ENCODE measurements at places on chromosomes 12 and 14. TPM values are rescaled to one million over a fixed set of nuclear protein-coding genes. Genes with fewer than 3 reads are reported as not detected.

GRCh38 chr14:97219431-97220017 lies 422.3 kb downstream of the VRK1 start:
- H3K4me3 ChIP-seq = no peak overlapping the region

The APOLD1 gene
- 13.8 TPM for polyA plus RNA-seq

GRCh38 chr12:59595565-59595882 lies 305 bp upstream of the SLC16A7 start:
- no peak for DNase-seq
- H3K27me3 ChIP-seq = no peaks in the 10 kb centered on the region
- H3K4me1 ChIP-seq = peaks cover 5% of the 10 kb centered on the region
- H3K4me3 ChIP-seq = peak overlapping the region; percentile 66
- peak overlapping the region; percentile 82 for H3K27ac ChIP-seq

DNA sequence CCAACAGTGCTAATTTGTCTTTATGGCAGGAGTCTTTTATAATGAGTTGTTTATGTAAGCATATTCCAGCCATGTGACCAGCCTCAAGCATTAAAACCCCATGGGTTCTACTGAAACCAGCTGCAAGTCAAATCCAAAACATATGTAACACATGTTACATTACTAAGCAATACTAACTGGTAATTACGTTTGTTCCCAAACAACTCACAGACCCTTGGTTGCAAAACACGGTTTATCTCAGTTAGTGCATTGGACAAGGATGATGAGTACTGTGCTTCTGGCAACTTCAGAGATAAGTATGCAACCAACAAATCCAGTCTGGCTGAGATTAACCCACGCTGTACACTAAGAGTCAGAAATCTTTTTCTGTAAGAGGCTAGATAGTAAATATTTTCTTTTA lies 110.1 kb upstream of the FAR2 start:
- peaks cover 25% of the 10 kb centered on the region for H3K4me1 ChIP-seq
- H3K4me3 ChIP-seq = no peak overlapping the region
- H3K27ac ChIP-seq = peak overlapping the region; percentile 23
- no peaks in the 10 kb centered on the region for H3K36me3 ChIP-seq

DNA sequence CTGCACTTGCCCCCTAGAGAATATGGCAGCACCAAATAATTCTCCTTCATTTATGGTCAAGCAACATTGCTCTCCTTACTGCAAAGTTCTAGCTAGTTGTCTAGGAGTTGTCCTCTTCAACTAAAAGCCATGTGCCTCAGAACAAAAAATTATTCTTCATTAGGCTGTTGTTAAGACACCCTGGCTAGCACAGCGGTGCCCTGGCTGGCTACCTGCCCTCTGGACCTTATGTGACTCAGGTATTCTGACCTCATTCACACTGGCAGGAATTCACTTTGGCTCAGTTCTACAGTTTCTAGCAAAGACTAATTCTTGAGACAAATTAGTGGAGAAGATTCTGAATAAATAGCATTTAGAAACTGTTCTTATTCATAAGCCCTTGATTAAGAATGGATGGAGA lies 224.4 kb upstream of the KRR1 start:
- no peak overlapping the region for H3K27ac ChIP-seq
- no peaks in the 10 kb centered on the region for H3K36me3 ChIP-seq
- no peak for DNase-seq
- H3K4me3 ChIP-seq = no peak overlapping the region
- H3K4me1 ChIP-seq = no peaks in the 10 kb centered on the region

- no peak for DNase-seq
- no peaks in the 10 kb centered on the region for H3K36me3 ChIP-seq
- no peak overlapping the region for H3K27ac ChIP-seq
Measured at GRCh38 chr12:80902711-80903110, 35.0 kb downstream of the LIN7A start.

GRCh38 chr12:99381992-99382391 lies 265.6 kb upstream of the GARIN6 start:
- no peak for DNase-seq
- no peaks in the 10 kb centered on the region for H3K27me3 ChIP-seq
- no peak overlapping the region for H3K4me3 ChIP-seq
- no peaks in the 10 kb centered on the region for H3K36me3 ChIP-seq
- no peaks in the 10 kb centered on the region for H3K4me1 ChIP-seq

The ANKRD9 gene
- polyA plus RNA-seq = 33.3 TPM

GRCh38 chr12:45232756-45233372 lies 17.0 kb downstream of the ANO6 start:
- H3K27me3 ChIP-seq = no peaks in the 10 kb centered on the region
- peaks cover 8% of the 10 kb centered on the region for H3K36me3 ChIP-seq
- H3K27ac ChIP-seq = peak overlapping the region; percentile 18
- DNase-seq = no peak
- peaks cover 15% of the 10 kb centered on the region for H3K4me1 ChIP-seq

GRCh38 chr14:63130531-63130930 lies 73.7 kb upstream of the RHOJ start:
- no peak overlapping the region for H3K4me3 ChIP-seq
- no peak for DNase-seq
- H3K27me3 ChIP-seq = no peaks in the 10 kb centered on the region
- H3K36me3 ChIP-seq = no peaks in the 10 kb centered on the region
- H3K27ac ChIP-seq = no peak overlapping the region

The RECQL gene
- polyA plus RNA-seq = 22.3 TPM

DNA sequence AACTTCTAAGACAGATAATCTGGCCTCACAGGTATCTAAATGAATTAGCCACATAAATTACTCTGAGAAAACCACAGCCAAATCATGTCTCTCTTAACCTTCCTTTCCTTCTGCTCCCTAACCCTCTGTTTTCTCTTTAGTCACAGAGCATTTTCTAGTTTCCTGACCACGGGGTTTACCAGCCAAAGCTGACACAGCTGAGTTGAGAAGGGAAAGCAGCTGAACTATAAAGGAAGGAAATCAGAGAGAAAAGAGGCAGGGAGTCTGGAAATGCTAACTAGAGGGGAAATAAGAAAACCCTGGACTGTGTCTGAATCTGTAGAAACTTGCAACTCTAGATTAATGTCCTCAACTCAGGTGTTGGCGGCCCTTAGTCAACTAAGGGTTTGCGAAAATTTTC lies 24.4 kb downstream of the ANKS1B start:
- H3K4me1 ChIP-seq = no peaks in the 10 kb centered on the region
- no peak overlapping the region for H3K27ac ChIP-seq
- no peaks in the 10 kb centered on the region for H3K36me3 ChIP-seq
- no peaks in the 10 kb centered on the region for H3K27me3 ChIP-seq
- no peak for DNase-seq
- H3K4me3 ChIP-seq = no peak overlapping the region

GRCh38 chr12:13046964-13047363 lies 2.8 kb downstream of the FAM234B start:
- DNase-seq = peak; percentile 78
- no peaks in the 10 kb centered on the region for H3K27me3 ChIP-seq
- peak overlapping the region; percentile 81 for H3K27ac ChIP-seq
- H3K4me1 ChIP-seq = peaks cover 5% of the 10 kb centered on the region

- no peak overlapping the region for H3K4me3 ChIP-seq
- H3K4me1 ChIP-seq = no peaks in the 10 kb centered on the region
- H3K27ac ChIP-seq = no peak overlapping the region
- no peaks in the 10 kb centered on the region for H3K27me3 ChIP-seq
- no peak for DNase-seq
Measured at GRCh38 chr14:101174980-101175606, 271.6 kb upstream of the RTL1 start.

DNA sequence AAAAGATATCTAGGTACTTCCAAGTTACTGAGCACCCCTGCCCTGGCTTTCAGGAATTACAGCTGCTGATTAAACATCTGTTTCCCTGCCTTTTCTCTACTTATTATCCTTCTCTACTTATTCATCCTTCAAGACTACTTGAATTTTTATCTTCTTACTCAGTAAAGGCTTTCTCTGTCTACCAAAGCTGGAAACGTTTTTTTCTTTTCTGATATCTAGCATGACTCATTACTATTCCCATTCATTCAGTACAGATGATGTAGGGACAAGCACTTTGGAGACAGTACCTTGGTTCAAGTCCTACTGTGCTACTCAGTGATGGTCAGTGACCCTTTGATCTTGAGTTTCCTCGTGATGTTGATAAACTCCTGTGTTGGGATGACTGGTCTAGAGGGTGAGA lies 848.7 kb downstream of the NRXN3 start:
- no peaks in the 10 kb centered on the region for H3K27me3 ChIP-seq
- no peak overlapping the region for H3K4me3 ChIP-seq
- H3K36me3 ChIP-seq = no peaks in the 10 kb centered on the region
- H3K27ac ChIP-seq = no peak overlapping the region

GRCh38 chr14:83994020-83994419 lies 1535.9 kb upstream of the FLRT2 start:
- no peaks in the 10 kb centered on the region for H3K4me1 ChIP-seq
- no peaks in the 10 kb centered on the region for H3K36me3 ChIP-seq
- H3K27me3 ChIP-seq = no peaks in the 10 kb centered on the region
- H3K27ac ChIP-seq = no peak overlapping the region

- H3K4me1 ChIP-seq = peaks cover 11% of the 10 kb centered on the region
- H3K36me3 ChIP-seq = no peaks in the 10 kb centered on the region
Measured at GRCh38 chr12:69687390-69687789, 11.7 kb downstream of the BEST3 start.

The ACOT6 gene
- polyA plus RNA-seq = 0.04 TPM

- no peaks in the 10 kb centered on the region for H3K4me1 ChIP-seq
- no peak overlapping the region for H3K27ac ChIP-seq
- no peak overlapping the region for H3K4me3 ChIP-seq
Measured at GRCh38 chr14:69317102-69317755, 57.3 kb downstream of the GALNT16 start.

GRCh38 chr14:51203881-51204280 lies 36.2 kb upstream of the TMX1 start:
- no peak overlapping the region for H3K27ac ChIP-seq
- no peak for DNase-seq
- H3K4me1 ChIP-seq = no peaks in the 10 kb centered on the region
- H3K27me3 ChIP-seq = peaks cover 3% of the 10 kb centered on the region
- no peaks in the 10 kb centered on the region for H3K36me3 ChIP-seq

DNA sequence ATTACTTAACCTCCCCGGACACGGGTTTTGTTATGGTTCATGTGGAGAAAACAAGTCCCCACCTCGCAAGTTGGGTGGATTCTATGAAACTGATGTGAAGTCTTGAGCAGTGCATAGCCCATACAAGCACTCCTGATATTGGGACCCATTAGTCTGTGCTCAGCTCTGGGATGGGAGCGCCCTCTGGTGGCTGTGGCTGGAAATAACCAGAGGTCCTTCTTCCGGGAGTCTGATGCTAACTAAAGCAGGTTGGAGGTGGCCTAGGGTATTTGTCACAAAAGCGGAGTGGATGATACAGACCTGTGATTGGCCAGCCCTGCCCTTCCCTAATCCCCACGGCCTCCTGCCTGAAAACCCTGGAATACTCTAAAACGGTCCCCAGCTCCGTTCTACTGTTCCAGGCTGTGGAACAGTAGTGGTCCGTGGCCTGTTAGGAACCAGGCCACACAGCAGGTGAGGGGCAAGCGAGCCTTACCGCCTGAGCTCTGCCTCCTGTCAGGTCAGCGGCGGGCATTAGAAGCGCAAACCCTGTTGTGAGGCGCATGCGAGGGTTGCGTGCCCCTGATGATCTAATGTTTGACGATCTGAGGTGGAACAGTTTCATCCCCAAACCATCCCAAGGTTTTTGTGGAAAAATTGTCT lies 6.4 kb downstream of the SLC48A1 start:
- H3K4me1 ChIP-seq = no peaks in the 10 kb centered on the region
- no peaks in the 10 kb centered on the region for H3K27me3 ChIP-seq
- H3K36me3 ChIP-seq = peaks cover 32% of the 10 kb centered on the region
- DNase-seq = peak; percentile 71
- H3K27ac ChIP-seq = no peak overlapping the region

The MSI1 gene
- 8.2 TPM for polyA plus RNA-seq

DNA sequence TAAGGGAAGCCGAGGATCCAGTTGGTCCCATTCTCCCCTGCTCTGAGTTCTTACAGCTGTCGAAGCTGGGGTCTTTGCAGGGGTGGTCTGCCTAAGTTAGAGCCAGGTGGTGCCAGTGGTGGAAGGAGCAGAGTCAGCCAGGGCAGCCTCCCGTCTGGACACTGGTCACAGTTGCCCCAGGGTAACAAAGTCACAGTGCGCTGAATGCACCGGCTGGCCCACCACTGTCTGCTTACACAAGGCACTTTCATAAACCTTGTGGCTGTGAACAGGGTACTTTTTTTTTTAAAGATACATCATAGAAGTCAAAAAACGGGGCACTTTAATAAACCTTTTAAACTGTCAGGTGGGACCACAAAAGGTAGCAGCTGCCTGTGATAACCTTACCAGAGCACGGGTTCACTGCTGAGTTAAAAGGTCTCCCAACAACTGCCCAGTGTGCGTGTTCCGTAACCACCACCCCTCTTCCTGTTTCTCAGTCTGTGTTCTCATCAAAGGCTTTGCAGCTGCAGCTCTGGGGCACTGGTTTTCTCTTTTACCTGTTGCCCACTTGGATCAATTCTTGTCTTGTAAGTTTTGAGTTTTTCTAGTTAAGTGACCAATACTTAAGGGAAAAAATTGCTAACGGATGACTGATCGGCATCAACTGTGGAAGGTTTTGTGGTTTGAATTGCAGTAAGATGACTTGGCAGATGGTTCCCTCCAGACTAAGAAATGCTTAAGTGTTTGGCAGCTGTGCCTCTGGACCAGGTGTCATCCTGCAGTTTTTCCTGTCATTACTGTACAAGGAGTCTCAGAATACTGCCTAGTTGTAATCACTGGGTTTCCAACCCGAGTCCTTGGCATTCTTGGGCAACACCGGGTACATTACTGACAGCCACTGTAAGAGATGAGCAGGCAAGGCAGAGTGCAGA lies 55.9 kb downstream of the DYNC1H1 start:
- no peaks in the 10 kb centered on the region for H3K4me1 ChIP-seq
- DNase-seq = no peak
- peaks cover 87% of the 10 kb centered on the region for H3K36me3 ChIP-seq
- H3K27me3 ChIP-seq = no peaks in the 10 kb centered on the region

DNA sequence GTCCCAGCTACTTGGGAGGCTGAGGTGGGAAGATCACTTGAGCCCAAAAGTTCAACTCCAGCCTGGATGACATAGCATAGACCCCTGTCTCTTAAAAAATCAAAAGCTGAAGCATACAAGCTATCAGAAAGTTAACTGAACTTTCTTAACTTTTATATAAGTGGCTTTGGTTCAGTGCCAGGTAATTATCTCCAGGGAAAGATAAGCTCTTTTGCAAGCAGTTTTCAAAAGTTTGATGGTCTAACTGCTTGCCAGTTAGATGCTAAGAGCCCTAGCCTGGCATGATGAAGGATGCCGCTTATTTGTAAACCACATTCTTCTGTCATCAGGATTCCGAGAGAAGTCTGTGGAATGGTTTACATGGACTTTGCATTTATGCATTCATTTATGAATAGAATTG lies 409.1 kb downstream of the AEBP2 start:
- H3K27ac ChIP-seq = no peak overlapping the region
- no peaks in the 10 kb centered on the region for H3K36me3 ChIP-seq
- no peaks in the 10 kb centered on the region for H3K27me3 ChIP-seq
- no peaks in the 10 kb centered on the region for H3K4me1 ChIP-seq

GRCh38 chr12:99453836-99454538 lies 193.6 kb upstream of the GARIN6 start:
- H3K36me3 ChIP-seq = no peaks in the 10 kb centered on the region
- DNase-seq = no peak
- H3K27ac ChIP-seq = no peak overlapping the region
- H3K4me1 ChIP-seq = no peaks in the 10 kb centered on the region

- peaks cover 8% of the 10 kb centered on the region for H3K27me3 ChIP-seq
- no peaks in the 10 kb centered on the region for H3K4me1 ChIP-seq
- H3K36me3 ChIP-seq = no peaks in the 10 kb centered on the region
- H3K27ac ChIP-seq = no peak overlapping the region
- DNase-seq = no peak
- H3K4me3 ChIP-seq = no peak overlapping the region
Measured at GRCh38 chr12:113996026-113996425, 29.9 kb upstream of the RBM19 start.

The TMPRSS12 gene
- 0.01 TPM for polyA plus RNA-seq

- no peak overlapping the region for H3K4me3 ChIP-seq
- H3K36me3 ChIP-seq = no peaks in the 10 kb centered on the region
- DNase-seq = no peak
- H3K4me1 ChIP-seq = peaks cover 20% of the 10 kb centered on the region
- no peak overlapping the region for H3K27ac ChIP-seq
- H3K27me3 ChIP-seq = no peaks in the 10 kb centered on the region
Measured at GRCh38 chr14:29648045-29648444, 279.6 kb downstream of the PRKD1 start.

Data from large intestine (tissue), 12 donors.